ENCODE measurements at places on chromosomes 5 and 9.

DNA sequence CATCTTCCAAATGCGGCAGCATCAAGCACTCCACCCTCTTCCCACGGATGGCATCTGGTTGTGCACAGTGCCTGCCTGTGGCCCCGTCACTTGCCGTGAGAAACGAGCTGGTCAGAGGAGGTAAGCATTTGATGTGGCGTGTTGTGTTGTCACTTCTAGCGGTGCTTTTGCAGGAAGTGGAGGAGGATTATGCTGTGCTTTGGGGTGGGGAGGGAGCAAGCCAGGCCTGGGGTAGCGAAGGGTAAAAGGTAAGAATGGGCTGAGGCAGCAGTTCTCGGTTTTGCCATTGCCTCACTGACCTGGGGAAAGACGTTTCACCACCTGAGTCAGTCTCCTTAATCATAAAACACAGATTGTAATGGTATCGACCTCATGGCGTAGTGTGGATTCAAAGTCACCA, 2.3 kb upstream of the POMT1 start:
- DNase-seq: no peak

DNA sequence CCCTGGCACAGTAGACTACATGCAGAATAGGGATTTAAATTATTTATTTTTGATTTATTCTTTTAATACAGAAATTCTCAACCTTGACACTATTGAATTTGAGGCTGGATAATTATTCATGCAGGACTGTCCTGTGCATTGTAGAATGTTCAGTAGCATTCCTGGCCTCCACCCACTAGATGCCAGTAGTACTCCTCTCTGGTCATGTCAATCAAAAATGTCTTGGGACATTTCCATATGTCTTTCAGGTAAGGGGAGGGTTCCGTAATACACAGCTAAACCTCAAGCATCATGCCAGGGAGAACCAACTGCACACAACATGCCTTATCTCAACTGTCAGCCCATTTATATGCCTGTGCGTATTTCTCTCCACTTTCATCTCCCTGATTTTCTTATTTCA, 231.8 kb downstream of the BRINP1 start:
- no peak for DNase-seq

DNA sequence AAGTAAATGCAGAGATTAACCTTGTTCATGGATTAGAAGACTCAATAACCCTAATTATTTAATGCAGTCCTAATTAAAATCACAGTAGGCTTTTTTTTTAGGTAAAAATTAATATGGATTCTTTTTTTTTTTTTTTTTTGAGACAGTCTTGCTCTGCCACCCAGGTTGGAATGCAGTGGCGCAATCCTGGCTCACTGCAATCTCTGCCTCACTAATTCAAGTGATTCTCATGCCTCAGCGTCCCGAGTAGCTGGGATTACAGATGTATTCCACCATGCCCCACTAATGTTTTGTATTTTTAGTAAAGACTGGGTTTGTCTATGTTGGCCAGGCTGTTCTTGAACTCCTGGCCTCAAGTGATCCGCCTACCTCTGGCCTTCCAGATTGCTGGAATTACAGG, 40.6 kb downstream of the DENND4C start:
- no peak for DNase-seq

- DNase-seq: no peak
Observed at GRCh38 chr9:93079371-93079770, 16.6 kb upstream of the CARD19 start.

- DNase-seq: no peak
Observed at GRCh38 chr5:7245121-7245651, 150.8 kb upstream of the ADCY2 start.

DNA sequence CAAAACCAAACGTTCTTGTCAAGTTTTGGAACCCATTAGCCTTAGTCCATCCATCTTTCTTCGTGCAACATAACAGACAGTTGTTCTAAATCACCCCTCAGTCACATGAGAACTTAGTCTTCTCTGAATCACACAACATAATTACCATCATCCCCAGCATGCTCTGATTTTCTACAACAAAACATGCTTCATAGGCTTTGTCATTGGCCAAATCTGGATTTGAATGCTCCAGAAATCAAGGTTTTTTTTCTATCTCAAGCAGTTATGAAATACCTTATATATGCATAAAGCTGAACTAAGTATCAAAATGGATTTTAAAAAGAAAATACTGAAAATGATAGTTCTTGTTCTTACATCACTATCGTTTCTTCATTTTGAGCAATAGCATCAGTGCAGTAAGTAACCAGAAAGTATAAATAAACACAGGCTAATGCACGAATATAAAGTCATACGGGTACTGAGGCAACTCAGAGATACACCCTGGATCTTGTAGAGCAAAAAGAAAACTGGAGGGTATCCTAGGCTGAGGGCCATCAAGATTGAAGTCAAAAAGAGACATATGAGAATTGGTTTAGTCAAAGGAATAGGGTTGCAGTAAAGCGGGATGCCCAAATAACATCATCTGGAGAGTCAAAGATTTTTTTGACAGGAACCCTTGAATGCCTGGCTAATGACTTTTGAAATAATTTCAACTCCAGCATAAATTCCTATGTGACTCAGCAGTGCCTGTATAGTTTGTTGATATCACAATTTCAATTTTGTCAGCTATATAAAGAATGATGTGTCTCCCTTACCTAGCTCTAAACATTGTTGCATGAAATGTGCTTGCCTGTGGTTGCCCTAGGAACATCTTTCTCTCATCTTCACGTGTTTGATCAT, 164.7 kb downstream of the ADAMTSL1 start:
- no peak for DNase-seq

DNA sequence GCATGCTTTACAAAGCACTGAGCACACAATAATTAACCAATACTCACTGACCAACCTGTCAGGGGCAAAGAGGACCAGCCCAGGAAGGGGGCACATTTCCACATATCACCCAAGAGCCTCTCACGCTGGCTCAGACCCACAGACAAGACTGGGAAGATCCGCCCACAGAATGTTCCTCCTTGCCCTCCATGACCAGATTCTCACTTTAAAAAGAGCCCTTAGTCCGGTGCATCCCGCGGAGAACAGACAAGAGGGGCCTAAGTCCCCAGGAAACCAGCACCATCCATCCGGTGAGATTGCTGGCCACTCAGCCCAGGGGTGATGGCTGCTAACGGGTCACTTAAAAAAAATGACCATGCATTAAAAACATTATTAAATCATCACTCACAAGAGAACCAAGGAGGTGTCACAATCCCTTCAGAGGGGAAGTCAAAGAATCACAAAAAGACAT, 32.9 kb downstream of the SEMA4D start:
- no peak for DNase-seq

DNA sequence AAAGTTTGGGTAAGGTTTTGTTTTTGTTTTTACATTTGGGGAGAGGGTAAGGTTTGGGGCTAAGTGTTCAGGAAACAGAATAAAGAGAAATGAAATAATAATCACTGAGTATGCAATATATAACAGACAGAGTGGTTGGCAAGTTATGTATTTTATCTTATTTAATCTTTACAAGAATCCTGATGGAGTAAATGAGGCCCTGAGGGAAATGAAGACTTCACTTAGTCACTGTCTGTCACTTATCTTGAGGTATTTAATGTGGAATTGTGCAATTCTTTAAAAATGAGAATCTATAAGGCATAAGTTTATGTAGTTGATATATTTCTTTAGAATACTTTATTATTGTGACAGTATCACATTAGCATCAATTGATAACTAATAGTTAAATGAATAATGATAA, 48.1 kb downstream of the TEK start:
- DNase-seq: no peak

All from pancreas (tissue), 10 donors.